ENCODE measurements at places on chromosomes 2 and 18.

GRCh38 chr2:86768189-86768949 is 22.3 kb downstream of the CD8A start:
- no peak for DNase-seq

DNA sequence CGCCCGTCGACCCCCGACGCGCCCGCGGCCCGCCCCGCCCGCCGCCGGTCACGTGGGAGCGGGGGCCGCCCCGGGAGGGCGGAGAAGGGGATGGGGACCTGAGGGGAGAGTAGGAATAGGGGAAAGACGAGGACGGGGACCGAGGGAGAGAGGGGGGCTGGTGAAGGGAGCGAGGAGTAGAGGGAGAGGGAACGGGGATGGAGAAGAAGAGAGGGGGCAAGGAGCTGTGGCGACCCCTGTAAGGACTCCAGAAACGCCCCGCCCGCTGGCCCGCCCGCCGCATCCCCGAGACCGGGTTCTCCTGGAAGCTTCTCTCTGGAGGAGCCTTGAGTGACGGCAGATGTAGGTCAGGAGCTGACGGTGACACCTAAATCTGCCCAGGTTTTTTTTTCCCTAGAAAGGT is 615 bp downstream of the ADNP2 start:
- peak; percentile 14 for DNase-seq

DNA sequence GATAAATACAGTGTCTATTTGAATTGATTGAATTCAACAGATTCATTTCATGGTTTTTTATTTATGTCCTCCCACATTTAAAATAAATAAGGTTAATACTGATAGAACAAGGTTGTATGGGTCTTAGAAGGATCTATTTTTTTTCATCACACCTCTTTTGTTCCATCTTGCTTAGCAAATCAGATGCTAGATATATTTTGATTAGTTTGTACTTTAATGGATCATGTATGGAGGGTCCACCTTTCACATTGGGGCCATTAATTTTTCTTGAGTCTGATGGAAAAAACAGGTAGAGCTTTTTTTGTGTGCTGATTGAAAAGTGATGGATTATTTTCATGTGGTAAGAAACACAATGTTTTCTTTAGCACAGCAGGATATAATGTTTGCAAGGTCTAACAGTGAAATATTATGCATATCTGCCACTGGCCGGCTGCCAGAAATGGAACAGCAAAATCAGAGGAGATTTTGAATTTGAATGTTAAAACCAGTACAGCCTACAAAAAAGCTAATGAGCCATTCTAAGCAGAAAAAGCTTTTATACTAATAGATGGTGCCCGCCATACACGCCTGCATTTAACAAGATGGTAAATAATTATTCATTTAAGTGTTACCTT is 188.1 kb upstream of the ETAA1 start:
- DNase-seq, result no peak

- DNase-seq, result no peak
Observed at GRCh38 chr2:72118386-72118785, 29.3 kb downstream of the CYP26B1 start.

DNA sequence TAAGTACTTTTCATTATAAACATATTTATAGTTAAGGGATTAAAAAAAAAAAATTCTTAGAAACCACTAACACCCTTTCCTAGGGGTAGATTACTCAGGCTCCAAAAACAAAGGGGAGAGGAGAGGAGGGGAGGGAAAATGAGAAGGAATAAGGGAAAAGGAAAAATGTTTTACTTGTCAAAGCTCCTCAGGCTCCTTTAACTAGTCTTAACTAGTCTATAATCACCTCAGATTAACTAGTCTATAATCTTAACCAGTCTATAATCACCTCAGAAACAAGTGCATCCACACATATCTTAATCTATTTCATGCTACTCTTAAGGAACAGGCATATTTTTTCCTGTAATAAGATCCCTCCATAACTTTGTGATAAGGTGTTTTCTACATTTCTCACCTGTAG is 76.4 kb downstream of the KANSL1L start:
- DNase-seq, result no peak

DNA sequence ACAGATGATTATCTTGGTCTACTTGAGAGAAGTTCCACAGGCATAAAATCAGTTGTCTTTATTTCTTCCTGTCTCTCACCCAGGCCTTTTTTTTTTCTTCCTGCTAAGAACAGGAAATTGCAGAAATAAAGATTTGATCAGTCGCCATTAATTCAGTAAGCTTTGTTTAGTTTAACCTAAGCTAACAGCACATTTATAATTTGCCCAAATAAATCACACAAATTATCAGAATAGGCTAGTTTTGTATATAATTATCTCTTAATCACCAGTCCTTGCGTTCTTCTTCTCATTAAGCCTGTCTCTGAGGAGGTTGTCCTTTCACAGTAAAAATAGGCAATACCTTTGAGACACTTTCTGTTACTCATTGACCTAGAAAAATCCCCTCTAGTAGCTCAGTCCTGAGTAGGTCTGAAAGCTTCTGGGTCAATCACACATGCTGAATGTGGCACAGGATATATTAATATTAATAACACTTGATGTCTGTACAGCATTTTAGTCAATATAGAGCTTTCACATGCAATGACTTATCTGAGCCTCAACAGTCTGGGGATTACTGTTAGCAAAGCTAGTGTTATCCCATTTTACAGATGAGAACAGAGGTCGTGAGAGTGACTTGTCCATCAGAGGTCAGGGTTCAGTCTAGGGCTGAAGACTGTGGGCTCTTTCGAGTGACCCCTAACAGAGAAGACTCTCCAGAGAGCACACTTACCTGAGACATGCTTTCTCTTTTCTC is 11.2 kb upstream of the STK17B start:
- no peak for DNase-seq

DNA sequence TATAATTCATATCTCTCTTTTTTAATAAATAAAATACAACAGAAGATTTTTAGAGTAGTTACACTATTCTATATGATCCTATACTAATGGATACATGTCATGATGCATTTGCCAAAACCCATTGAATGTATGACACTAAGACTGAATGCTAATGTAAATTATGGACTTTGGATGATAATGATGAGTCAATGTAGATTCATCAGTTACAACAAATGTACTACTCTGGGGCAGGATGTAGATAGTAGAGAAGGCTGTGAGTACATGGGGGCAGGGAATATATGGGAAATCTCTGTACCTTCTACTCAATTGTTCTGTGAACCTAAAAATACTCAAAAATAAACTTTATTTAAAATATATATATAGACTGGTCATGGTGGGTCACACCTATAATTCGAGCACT is 45.6 kb upstream of the NEDD4L start:
- no peak for DNase-seq

GRCh38 chr18:76817888-76818611 is 4.3 kb upstream of the ZNF236 start:
- no peak for DNase-seq

- DNase-seq, result no peak
Observed at GRCh38 chr2:150476809-150477302, 10.6 kb downstream of the RND3 start.

DNA sequence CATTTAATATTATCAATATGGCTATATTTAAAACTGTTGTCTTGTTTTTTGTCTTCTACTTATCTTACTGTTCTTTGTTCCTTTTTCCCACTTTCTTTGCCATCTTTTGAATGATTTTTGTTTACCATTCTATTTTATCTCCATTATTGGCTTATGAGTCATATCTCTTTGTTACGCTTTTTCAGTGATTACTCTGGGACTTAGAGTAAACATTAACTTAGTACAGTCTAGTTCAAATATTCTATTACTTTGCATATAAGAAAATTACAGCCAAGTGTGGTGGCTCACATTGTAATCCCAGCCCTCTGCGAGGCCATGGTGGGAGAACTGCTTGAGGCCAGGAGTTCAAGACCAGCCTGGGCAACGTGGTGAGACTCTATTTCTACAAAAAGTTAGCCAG is 26.1 kb downstream of the ADCY3 start:
- no peak for DNase-seq

- DNase-seq, result no peak
Observed at GRCh38 chr2:151246152-151246551, 15.5 kb downstream of the RBM43 start.

DNA sequence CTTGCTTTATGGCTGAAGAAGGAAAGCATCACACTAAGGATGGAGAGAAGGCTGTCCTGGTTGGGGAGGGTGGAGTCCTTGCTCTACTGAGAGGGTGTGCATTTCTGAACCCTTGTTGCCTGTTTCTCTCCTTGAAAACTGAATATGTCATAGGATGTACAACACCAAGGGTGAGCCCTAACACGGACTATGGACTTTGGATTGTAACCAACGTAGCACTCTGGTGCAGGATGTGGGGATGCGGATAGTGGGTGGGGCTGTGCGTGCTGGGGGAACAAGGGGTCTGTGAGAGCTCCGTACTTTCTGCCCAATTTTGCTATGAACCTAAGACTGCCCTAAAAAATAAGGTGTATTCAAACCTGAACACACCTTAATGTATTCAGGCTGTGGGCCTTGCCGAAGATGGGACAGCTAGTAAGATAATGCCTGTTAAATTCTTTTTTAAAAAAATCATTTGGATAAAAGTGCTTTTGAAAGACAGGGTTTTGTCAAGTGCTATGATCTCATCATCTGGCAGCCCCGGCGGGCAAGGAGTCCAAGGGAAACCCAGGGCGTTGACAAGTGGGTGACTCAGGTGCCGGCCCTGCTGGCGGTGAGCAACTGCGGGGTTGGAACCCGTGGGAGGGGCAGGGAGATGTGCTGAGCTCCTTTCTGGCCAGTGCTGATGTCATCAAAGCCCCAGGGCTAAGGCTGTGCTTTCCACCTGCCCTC is 54.0 kb downstream of the GATA6 start:
- peak; percentile 97 for DNase-seq

DNA sequence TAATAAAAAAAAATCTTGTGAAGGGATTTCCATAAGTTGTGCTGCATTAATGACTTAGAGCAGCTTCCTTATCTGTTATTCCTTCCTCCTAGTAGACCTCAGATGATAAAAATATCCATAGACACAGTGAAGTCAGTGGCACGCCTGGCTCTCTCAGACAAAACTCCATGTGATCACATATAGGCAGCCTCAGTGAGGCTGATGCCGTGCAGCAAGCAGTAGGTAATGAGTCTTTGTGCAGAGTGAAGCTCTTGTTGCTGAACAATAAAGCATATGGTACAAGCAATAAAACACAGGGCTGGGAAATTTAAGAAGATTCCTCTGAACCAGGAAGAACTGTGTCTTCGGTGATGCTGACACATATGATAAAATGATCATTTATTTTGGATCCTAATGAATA is 102.7 kb downstream of the CSRNP3 start:
- DNase-seq, result no peak

DNA sequence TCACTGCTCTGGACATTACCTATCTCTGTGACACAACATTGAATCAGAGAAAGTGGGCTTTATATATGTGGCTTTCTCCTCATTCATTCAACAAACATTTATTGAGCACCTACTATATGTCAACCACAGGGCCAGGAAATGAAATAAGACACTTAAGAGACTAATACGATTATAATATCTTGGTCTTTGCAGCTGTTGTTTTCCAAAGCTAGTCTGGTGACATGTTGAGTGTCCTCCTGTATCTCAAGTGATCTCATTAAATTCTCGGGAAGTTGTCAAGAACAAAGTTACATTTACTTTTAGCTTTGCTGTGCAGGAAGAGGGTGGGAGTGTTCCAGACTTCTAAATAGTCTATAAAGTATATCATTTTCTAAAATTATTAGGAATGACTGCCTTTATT is 164.6 kb upstream of the SP5 start:
- no peak for DNase-seq

GRCh38 chr2:5926871-5927512 is 234.8 kb downstream of the SOX11 start:
- DNase-seq, result no peak

DNA sequence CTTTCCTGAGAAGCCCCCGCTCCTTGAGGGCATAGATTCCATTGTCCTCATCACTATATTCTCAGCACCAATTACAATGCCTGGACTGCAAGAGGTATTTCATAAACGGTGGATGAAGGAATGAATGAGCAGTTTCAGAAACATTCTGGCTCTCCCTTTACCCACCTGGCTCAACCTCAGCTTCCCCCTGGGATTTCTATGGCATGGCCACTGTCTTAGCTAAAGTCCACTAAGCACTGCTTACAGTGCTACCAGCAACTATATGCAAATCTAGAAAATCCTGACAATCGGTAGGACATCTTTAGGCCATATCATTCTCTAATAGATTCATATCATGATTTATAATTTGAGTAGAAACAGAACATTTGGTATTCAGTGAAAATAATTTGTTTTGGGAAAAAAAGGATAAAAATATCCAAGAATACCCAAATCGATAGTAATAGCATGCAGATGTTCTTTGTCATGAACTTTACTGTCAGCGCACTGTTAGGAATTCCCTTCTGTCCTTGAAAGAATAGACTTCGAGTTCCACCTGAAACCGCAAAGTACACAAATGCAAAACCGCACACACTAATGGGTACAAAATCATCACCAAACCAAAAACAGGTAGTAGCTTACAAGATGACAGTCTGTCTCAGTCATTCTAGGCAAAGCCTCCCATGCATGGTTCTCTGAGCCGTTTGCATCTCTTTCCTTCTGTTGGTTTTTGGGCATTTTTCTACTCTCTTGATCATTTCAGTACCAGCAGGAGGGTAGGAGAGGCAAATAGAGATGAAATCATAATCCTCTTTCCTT is 303.6 kb upstream of the ID2 start:
- DNase-seq, result no peak

DNA sequence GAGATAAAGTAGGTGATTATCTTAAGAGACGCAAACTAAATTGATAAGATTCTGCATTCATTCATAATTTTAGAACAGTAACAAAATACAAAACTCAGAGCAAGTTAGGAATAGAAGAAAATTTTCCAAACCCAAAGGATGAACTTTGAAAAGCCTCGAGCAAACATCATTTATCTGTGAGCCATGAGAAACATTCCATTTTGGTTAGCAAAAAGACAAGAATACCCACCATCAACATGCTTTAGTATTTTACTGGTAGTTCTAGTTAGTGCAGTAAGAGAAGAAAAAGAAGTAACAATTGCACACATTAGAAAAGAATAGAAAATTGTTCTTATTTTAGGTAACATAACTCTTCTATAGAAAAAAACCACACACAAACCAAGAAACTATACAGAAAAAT is 291.3 kb upstream of the TCF4 start:
- DNase-seq, result no peak

DNA sequence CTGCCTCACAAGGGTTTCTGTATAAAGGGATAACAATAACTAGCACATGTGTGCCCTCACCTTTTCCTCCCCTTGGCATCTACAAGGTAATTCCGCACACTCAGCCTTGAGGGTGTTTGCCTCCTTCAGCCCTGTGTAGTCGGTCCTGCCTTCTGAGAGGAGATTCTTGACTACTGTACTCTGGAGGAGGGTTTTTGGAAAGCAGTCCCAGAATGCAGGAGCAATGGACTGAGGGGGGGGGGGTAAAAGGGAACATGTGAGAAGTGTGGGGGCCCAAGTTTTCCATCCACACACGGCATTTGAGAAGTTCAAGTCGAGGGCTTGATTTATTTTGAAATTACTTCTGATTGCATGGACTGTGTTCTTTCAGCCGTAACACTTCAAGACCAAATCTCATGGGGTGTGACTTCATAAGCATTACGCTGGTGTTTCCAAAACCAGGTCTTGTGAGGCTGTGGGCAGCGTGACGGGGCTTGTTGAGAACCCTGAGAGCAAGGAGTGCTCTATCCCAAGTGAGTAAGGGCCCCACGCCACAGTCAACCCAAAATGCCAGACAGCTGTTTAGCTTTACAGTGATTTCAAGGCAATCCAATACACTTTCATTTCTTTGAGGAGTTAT is 198.7 kb upstream of the MEIS1 start:
- no peak for DNase-seq

GRCh38 chr18:57705832-57706595 is 84.4 kb upstream of the NARS1 start:
- peak; percentile 45 for DNase-seq

- no peak for DNase-seq
Observed at GRCh38 chr2:3628800-3629199, 29.2 kb upstream of the ALLC start.

- DNase-seq, result no peak
Observed at GRCh38 chr2:42041377-42042127, 6.3 kb upstream of the PKDCC start.
